ENCODE measurements at places on chromosomes 7 and 10.

DNA sequence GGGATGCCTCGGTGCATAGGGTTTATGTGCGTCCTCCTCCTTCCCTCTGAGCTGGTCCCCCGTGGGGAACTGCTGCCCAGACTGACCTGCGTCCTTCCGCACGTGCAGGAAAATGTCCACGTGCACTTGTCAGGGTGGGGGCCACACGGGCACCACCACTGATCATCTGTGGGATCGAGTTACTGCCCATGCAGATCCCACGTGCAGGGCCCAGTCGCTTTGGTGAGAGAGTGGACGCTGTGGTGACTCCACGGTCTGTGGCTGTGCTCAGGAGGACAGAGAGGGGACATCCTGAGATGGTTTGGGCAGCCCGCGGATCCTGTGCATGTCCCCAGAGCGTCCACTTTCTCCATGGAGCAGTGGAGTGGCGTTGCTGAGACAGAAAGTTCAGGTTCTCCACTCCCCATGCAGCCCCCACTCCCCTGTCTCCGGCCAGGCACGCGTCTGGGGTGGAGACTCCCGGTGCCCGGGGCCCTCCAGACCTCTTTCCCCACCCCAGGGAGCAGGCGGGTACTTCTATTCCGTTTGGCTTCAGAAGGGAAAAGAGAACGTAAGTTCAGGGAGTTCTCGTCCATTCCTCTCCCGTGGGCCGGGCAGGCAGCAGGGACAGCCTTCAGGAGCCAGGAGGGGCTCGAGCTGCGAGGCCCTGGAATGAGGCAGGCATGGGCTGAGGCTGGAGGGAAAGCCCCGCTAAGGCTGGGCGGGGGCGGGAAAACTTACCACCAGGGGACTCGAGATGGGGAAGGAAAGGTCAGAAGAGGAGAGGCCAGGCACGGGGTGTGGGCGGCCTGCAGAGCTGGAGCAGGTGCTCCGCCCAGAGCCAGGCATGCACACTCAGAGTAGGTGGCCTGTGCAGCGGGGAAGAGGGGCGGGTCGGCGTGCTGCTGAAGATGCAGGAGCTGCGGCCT is 59.9 kb downstream of the EGFR start:
- DNase-seq: no peak

GRCh38 chr10:133280391-133281059 is 3.9 kb upstream of the ADAM8 start:
- DNase-seq: no peak

- no peak for DNase-seq
Observed at GRCh38 chr10:5508161-5508604, 8.8 kb upstream of the CALML5 start.

DNA sequence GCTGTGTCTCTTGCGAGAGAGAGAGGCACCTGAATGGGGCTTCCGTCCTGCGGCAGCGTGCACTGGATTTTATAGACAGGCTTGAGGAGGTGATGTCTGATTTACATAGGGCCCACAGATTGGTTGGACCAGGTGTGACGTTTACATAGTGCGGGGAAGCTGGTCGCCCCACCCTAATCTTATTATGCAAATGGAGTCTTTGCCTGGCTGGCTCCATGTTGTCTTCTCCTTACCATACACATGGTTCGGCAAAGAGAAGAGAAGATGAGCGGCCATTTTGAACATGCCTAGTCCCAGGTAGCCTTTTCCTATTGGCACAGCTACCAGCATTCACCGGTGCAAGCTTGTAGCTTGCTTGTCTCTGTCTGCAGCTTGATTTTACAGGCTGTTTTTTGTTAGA is 238.5 kb upstream of the GALNT17 start:
- DNase-seq: no peak

DNA sequence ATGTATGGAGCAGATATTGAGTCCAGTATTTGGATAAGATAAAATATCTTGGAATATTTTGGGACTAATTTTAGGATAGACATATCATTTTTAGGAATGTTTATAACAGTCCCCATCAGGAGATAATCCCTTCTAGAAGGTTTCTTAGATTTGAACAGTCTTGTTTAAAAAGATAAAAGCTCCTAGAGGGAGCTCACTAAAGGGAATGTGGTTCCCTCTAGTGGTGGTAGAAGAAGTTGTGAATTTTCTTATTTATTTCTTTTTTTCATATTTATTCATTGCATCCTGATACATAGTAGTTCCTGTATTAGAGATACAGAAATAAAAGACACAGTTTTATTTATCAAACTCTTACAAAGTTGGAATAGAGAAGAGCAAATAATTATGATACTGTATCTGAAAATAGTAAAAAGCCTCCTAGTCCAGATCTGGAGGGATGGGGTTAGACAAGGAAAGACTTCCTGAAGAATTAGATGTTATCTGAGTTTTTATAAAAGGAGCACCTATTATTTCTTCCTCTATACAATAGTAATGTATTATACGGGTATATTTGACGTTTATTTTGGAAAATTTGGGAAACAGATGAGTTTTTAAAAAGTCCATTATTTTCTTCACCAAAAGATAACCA is 24.5 kb upstream of the KLF14 start:
- DNase-seq: no peak

GRCh38 chr7:129828989-129829736 is 123.6 kb downstream of the UBE2H start:
- DNase-seq: no peak

Measured in right lobe of liver (tissue), 6 donors.